GM18507 (cell line): ENCODE measurements at places on chromosomes 13 and 19.

GRCh38 chr19:42053037-42053935 lies 16.7 kb downstream of the GRIK5 start:
- DNase-seq: no peak

- no peak for DNase-seq
These were observed 37.3 kb upstream of the UBL3 start for GRCh38 chr13:29887686-29888085.

DNA sequence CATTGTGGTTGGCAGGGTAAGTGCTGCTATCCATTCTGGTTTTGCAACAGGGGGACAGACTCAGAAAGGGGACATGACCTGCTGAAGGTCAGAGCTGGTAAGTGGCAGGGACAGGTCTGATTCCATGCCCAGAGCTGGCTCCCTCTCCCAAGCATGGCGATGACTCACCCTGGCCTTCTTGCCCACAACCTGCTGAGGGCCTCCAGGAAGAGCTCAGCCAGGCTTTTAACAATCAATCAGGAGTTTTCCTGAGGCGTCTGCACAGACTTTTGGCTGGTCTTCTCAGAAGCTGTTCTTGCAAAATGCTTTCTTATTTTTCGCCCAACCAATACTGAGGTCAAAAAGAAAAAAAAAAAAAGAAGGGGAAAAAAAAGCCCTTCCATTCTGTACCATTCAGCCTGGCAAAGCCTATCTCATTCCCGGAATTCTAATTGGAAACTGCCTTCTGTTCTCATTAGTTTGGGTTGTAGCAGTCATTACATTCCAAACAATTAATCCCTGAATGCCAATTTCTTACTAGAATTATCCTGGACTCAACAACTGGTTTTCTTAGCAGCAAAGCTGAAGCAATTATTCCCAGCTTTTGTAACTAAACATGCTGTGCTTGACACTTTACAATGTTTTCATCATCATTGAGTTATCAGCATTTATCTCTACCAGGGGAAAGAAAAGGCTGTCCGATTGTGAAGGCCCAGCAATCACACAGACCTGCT lies 17.7 kb downstream of the SIAH3 start:
- DNase-seq: no peak

DNA sequence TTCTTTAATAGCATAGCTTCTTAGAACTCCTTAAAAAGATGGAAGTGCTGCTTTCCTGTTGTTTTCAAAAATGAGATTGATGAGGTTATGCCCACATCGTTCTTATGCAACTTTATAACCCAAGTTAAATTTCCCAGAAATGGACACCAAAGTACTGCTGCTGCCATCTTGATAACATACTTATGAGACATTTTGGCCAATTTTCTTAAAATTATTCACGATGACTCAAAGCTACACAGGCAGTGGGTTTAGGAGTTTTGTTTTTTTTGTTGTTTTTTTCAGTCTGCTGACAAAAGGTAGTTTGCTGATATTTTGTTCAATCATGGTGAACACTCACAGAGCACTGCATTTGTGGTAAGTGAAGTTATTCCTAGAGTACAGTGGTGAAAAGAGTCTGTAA lies 54.9 kb upstream of the RFC3 start:
- no peak for DNase-seq

DNA sequence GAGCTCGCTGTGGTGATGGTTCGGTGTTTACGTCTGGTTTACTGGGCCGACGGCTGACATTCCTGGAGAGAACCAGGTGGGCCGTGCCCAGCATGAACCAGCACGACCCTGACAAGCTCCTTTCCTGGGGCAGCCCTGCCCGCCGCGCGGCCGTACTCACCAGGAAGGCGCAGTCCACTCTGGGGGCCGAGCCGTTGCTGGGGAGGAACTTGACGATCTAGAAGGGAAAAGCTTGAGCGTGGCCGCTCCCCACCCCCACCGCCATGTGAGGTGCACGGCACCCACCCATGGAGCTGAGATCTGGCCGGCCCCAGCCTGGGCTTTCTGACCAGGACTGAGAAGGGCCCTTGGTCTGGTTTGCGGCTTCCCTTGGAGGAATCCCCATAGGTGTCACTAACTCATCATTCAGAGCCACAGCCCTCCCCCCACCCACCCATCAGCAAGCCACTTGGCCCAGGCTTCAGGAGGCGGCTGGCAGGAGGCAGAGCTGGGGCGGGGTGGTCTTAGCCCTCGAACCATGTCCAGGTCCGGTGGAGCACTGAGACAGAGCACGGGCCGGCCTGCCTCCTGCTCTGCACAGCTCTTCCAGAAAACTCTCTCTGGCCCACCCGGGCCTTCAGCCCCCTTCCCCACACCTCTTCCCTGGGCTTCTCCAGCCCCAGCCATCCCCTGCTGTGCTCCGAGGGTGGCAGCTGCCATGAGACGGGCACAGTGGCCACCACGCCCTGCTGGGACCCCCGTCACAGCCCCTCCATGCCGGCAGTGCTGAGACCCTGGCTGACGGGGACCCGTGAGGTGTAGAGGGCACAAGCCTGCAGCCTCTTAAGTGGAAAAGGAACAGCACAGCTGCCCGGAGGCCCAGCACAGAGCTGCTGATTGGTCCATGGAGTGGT lies 6.2 kb downstream of the ATP4B start:
- no peak for DNase-seq

DNA sequence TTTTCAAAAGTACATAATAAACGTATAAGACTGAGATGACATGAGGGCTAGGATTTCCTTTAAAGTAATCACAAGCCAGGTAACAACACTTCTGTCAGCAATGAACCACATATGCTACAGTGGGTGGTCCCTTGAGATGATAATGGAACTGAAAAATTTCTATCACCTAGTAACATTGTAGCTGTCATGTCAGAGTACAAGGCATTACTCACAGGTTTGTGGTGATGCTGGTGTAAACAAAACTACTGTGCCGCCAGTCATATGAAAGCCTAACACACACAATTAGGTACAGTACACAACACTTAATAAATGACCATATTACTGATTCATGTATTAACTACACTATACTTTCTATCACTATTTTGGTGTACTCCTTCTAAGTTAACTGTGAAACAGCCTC lies 36.8 kb downstream of the MIPEP start:
- DNase-seq: no peak

- no peak for DNase-seq
These were observed 1.3 kb downstream of the ADPRHL1 start for GRCh38 chr13:113451951-113452421.

- DNase-seq: no peak
These were observed 65.0 kb downstream of the FGF9 start for GRCh38 chr13:21735701-21736401.

- DNase-seq: no peak
These were observed 92.6 kb downstream of the RAP2A start for GRCh38 chr13:97526556-97526955.

DNA sequence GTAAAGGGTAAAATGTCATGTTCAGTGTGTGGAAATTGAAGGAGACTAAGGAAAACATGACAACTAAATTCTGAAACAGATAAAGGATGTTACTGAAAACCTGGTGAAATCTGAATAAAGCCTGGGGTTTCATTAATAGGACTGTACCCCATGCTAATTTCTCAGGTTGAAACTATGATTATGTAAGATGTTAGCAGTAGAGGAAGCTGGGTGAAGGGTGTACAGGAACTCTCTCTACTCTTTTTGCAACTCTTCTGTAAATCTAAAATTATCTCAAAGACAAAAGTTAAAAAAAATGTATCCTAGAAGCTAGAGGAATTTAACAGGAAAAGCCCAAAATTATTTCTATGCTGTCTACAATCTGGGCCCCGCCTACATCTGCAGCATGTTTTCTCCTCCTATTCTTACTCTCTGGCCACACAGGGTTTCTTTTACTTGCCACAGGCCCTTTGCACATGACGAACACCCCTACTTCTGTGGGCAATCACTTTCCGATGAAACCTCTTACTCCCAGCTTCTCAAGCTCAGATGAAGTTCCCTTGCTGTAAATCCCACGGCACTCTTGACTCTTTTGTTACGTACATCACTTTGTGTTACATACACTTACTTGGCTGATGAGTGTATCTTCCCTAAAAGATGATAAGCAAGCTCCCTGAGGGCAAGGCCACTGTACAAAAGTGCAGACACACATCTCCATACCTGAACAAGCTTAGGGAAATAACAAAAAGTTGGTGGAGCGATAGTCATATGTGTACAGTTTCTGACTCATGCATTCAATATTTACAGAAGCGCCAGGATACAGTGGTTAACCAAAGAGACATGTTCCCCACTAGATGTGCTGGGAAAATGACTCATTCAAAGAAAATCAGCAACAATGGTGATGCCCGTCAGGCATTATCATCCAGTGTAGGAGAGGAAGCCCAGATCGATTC lies 32.6 kb downstream of the RUBCNL start:
- DNase-seq: no peak

GRCh38 chr19:3368441-3368795 lies 2.0 kb downstream of the NFIC start:
- no peak for DNase-seq

- DNase-seq: no peak
These were observed 1.6 kb downstream of the ESD start for GRCh38 chr13:46795321-46795720.

DNA sequence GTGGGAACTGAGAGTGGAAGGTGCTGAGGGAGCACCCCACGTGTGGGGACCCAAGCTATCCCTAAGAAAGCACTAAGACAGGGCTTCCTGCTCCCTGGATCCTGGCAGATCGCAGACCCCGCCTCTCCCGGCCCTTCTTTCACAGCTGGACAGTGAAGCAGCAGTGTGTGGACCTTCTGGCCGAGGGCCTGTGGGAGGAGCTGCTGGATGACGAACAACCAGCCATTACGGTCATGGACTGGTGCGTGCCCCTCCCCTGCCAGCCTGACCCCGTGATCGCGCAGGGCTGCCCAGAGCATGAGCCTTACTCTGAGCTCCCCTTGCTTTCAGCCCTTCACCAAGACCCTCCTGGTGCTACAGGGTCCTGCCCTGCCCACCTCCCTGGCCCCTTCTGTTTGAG lies 2.3 kb downstream of the NCCRP1 start:
- no peak for DNase-seq

DNA sequence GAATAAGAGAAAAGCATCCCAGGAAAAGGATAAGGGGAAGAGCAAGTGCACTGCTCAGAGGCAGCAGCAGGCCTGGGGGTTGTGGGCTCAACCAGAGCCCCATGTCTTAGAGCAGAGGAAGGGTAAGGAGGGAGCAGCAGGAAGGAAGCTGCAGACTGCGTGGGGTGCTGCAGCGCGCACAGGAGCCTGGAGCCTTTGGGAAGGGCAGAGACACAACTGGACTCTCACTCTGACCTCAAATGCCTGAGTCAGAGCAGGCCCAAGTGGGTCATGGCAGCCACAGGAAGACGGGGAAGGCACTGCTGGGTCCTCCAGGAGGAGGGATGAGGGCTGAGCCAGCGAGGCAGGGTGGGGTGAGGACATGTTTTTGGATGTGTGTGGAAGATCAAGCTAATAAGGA lies 31.6 kb downstream of the SIGLEC7 start:
- no peak for DNase-seq

- DNase-seq: no peak
These were observed 223.0 kb downstream of the DNAJC15 start for GRCh38 chr13:43246382-43246781.

GRCh38 chr13:97256343-97256783 lies 34.2 kb downstream of the MBNL2 start:
- no peak for DNase-seq

GRCh38 chr19:48964205-48965039 lies 687 bp upstream of the FTL start:
- no peak for DNase-seq

DNA sequence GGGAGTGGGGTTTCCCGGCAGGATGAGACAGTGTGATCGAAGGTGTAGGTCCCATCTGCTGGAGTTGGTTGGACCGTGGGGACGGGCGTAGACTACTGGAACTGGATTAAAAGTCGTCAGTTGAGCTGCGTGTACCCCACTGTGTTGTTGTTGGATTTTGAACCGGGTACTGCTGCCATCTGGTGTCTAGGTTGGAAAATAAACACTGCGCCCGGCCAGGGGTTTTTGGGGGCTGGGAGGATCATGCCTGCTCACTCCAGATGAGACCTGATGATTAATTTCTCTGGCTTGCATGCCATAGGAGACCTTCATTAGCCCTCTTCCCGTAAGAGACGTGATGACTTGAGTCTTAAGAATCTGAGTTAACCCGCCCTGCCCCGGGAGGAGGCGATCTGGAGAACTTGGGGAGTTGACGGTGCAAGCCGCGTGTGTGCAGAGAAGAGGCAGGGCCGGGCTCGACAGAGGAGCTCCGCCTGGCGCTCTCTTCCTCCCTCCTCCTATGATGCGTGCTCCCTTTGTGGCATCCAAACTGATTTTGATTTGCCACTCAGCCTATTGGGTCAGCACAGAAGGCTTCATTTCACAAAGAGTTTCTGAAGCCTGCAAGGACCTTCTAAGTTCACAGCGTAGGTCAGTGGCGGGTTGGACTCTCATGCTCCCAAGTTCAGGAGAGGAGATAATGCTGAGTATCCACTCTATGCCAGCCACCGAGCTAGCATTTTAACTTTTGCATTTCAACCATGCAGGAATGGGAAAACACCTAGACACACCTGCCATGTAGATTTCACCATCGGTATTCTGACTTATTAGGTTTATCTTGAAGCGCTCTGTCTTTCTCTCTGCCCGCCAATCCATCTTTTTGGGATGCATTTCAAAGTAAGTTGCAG lies 2.7 kb downstream of the UHRF1 start:
- DNase-seq: no peak

GRCh38 chr13:32028711-32029110 lies 2.9 kb upstream of the FRY start:
- no peak for DNase-seq

- no peak for DNase-seq
These were observed 61.0 kb downstream of the STK24 start for GRCh38 chr13:98515818-98516465.

DNA sequence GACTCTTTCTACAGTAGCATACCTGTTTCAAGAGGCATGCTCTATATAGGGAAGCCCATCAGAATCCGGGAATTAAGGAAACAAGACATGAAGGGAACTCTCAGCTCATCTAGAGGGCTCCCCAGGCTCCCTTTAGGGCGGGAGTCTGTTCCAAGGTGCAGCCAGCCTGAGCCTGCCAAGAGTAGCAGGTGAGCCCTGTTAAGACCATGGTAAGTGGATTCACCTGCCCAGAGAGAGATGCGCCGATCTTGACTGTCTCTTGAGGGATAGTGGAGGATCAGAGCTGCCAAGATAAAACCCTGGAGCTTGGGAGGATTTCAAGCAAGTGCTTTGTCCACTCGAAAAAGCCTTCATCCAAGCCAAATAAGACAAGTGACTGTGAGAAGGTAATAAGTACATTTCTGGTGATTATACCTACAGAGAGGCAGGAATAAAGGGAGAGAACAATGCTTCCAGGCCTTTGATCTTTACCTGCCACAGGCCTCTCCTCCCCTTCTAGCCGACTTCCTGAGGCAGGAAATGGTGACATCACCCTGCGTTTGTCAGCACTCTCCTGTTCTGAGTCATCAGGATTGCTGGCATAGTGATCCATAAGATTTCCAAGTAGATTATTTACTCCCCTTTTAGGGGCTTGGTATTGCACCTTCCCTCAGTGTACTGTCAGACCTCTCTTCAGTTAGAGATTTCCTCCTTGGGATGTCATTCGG lies 31.5 kb downstream of the KLF5 start:
- DNase-seq: no peak

GRCh38 chr13:104404325-104404724 lies 1338.1 kb upstream of the SLC10A2 start:
- DNase-seq: no peak
